ENCODE measurements at places on chromosomes 5 and 9.
A peak's percentile ranks its signal among the peaks of the same experiment; 100 is the strongest.

DNA sequence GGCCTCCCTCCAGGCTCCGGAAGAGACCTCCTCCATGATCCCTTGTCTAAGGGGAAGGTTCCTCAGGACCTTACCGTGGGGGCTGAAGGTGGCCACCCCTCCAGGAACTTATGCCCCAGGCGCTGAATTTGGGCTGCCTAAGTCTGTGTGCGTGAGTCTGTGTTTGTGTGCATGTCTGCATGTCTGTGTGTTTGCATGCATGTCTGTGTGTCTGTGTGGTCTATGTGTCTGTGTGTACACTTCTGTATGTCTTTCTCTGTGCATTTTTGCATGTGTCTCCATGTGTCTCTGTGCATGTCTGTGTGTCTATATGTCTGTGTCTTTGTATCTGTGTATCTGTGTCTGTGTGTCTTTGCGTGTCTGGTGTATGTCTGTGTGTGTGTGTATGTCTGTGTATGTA, 20.5 kb downstream of the ABO start:
- no peak for DNase-seq

DNA sequence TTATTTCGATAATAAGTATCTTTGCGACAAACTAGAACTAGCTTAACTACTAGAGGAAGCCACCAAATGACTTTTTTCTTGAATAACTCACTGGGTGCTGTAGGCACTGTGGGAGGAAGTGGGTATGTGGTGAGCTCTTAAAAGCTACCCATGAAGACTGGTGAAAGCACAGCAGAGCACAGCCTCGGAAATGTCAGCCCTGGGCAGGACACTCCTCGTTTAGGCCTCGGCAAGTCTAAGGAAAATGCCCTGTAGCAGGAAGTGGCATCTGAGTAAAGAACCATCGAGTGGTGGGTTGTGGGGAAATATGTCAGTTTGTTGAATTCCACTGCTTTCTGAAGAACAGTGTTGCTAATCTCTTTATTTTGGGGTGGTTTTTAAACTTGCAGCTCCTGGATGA, 44.0 kb upstream of the NCS1 start:
- peak; percentile 70 for DNase-seq

DNA sequence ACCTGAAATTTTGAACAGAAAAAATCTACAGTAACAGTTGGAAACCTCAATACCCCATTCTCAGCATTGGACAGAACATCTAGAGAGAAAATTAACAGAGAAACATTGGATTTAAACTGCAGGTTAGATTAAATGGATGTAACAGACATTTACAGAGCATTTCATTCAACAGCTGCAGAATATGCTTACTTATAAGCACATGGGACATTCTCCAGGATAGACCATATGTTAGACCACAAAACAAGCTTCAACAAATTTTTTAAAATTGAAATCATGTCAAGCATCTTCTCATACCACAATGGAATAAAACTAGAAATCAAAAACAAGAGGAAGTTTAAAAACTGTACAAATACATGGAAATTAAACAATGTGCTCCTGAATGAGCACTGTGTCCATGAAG, 316.3 kb downstream of the FAM170A start:
- DNase-seq: no peak

- no peak for DNase-seq
Observed at GRCh38 chr9:130947618-130948140, 8.6 kb upstream of the FIBCD1 start.

GRCh38 chr5:10144040-10144439, 105.6 kb downstream of the ATPSCKMT start:
- DNase-seq: no peak

GRCh38 chr9:110900456-110900855, 137.8 kb downstream of the LPAR1 start:
- DNase-seq: no peak

All from stimulated activated CD4-positive, alpha-beta T cell treated with anti-CD3 and anti-CD28 coated beads, Interleukin-1b, Interleukin-23, amount 100 ng/mL, for 48 hours (primary cell).